DMS79 treated with DMSO at 0.1 percent for 48 hours (cell line): ENCODE measurements at places on chromosomes 11 and 22.

DNA sequence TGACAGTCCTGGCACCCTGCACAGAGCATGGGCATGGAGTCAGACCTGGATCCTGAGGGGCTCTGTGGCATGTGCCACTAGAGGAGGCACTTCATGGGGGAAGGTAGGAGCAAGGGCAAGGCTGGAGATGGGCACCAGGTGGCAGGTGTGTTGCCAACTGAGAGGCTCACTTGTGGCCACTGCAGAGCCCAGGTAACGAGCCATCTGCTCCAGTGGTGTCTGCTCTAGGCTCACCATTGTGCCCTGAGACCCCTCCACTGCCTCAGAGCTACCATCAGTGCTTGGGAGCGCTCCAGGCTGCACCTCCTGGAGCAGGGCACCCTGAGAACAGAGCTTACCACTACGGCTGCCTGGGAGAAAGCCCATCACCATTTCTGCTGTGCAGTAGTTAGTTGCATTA, 1.3 kb upstream of the ZDHHC8 start:
- DNase-seq, result peak; percentile 2

- no peak for DNase-seq
Measured at GRCh38 chr11:44398266-44399030, 88.5 kb upstream of the ALX4 start.

DNA sequence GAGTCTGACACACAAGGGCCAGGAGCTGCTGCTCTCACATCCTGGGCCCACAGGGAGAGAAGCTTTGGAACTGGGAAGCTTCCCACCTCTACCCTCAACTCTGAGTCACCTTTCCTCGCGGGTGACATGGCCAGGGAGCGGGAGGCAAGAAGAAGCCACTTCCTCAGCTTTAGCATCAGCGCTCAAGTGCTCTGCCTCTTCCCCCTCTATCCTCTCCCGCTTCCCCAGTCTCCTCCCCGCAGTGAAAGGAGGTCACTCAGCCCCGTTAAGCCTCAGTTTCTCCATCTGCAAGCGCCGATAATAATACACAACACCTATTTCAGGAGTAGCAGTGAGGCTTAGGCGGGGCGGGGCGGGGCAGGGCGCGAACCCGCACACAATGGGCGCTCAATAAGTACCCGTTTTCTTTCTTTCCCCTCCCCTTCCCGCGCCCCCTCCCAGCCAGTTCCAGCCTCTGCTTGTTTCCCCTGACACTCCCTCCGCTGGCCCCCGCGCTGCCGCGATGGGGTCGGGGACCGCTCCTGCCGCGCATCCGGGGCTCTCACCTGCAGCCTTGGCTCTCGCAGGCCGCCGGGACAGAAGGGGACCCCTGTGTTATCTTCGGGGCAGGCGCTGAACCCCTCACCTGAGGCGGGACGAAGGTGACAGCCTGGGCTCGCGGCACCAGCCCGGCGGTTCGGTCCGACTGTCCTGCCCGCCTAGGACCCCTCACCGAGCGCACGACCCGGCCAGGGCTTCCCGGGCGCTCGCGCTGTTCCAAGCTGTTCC, 892 bp downstream of the GDPD5 start:
- peak; percentile 64 for DNase-seq

DNA sequence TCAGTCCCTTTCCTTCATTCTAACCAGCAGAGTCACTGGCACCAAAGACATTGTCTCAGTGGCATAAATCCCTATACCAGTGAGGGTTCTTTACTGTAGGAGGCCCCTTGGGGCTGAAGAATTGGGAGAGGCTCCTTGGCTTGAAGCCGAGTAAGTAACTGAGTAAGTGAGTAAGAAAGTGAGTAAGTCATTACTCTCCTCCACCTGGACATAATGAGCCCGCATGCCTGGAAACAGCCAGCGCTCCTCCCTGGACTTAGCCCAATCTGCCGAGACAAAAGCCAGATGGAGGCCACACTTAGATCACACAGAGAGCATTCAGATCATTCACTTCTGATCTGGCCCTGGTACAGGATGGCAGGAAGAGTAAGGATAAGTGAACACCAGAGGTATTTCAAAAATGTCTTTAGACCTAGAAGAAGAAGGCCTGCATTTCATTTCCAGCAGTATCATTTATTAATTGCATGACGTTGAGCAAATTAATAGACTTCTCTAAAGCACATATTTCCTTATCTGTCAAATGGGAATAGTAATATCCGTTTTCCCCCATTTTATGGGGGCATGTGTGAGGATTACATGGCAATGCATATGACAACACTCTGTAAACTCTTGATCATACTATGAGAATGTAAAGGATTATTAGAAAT, 8.2 kb upstream of the MICAL3 start:
- DNase-seq, result no peak

- DNase-seq, result no peak
Measured at GRCh38 chr22:46238541-46238940, 11.6 kb downstream of the CDPF1 start.

DNA sequence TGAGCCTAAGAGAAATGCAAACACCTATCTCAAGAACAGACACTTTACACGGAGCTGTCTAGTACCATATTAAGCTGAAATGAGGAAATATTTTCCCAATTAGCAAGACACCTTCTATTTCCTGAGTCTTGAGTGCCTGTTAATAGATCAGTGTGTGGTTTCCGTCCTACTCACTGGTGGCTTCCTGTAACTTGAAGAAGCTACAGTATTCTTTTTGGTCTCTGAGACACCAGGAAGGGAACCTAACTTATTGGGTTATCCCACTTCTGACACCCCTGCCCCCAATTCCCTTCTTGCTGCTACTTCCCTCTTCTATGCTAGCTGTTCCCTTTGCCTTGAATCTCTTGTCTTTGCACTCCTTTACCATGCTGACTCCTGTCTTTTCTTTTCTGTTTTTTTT, 92.7 kb downstream of the FDX1 start:
- DNase-seq, result no peak
